ENCODE measurements at places on chromosomes 1 and 21.
A peak's percentile ranks its signal among the peaks of the same experiment; 100 is the strongest.

DNA sequence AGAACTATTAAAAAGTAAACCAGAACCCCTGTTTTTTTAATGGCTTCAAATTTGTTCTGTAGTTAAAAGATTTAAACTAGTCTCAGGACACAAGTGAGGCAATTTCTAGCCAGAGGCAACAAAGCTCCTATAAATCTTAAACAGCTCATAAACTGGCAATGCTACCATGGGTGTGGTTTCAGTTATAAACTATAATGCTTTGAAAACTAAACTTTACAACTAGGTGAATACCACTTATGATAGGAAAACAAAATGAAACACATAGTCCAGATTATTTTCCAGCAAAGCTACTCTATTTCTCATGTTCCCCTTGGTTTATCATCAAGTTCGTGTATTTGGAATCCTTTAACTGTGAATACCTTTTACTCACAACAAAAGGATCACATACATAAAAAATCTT, 282.5 kb downstream of the VAV3 start:
- peak; percentile 91 for DNase-seq

- DNase-seq, result peak; percentile 59
These were observed 50.1 kb downstream of the ZNF281 start for GRCh38 chr1:200359610-200360163.

GRCh38 chr1:11741919-11742558, 6.1 kb downstream of the AGTRAP start:
- DNase-seq, result no peak

DNA sequence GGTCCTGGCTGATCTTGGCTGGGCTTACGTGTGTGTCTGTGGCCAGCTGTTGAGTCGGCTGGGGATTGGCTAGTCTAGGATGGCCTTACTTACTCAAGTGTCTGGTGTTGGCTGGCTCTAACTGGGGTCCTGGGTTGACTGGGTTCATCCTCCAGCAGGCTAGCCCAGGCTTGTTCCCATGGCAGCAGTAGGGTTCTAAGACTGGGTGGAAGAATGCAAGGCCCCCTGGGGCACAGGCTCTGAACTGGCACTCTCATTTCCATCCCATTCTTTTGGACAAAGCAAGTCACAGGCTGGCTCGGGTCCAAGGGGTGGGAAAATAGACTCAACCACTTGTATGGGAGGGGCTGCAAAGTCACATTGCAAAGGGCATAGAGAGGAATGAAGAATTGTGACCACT, 7.9 kb upstream of the OPRD1 start:
- DNase-seq, result no peak

DNA sequence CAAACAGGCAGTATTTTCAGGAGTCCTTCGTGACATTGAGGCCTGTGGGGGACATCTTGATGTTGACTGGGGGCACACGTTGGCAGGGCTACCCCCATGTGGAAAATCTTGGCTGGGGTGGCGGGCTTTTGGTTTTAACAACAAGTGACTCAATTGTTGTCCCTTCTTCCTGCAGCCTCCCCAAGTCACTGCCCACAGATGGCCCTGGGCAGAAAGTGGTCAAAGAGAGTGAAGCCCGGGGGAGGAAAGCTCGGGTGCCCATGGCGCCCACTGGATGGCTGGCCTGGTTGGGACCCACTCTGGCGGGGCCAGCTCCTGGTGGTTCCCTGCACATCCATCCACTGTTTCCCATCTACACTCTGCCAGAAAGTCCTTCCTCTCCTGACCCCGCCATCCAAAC, 24.6 kb upstream of the ZNF648 start:
- DNase-seq, result no peak

GRCh38 chr1:156622581-156623297, 3.5 kb downstream of the HAPLN2 start:
- DNase-seq, result no peak

GRCh38 chr21:40164905-40165772, 297.9 kb downstream of the PCP4 start:
- DNase-seq, result no peak

DNA sequence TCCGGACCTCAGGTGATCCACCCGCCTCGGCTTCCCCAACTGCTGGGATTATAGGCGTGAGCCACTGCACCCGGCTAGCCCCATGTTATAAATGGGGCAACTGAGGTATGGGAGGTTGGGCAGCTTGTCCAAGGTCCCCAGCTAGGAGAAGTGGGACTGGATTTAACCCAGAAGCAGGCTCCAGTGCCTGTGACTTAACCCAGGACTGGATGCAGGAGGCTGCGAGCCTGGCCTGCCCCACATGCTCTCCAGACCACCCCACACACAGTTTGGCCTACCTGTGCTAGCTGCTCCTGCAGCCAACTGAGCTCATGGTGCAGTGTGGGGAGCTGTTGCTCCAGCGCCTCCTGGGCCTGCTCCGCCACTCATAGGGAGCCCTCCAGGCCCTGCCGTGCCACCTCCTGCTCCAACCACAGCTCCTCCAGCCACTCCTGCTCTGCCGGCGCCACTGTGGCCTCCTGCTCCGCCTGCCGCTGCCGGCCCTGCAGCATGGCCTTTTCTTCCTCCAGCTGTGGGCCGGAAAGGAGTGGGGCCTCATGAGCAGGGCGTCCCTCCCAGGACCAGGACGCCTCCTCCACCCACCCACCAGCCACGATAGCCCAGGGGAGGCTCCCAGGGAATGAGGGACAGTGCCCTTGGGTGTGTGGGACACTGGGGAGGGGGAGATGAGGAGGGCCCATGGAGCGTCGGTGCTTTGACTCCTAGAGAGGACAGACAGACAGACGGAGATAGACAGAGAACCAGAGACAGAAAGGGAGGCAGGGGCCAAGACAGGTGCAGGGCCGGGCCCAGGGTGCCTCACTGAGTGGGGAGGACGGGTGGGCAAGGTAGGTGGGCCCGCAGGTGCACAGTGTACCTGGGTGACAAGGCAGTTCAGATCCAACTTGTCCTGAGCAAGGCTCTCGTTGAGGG, 12.4 kb upstream of the NBPF1 start:
- no peak for DNase-seq

All from M059J (cell line).